ENCODE measurements at places on chromosomes 5 and 9. TPM values are rescaled to one million over a fixed set of nuclear protein-coding genes. Genes with fewer than 3 reads are reported as not detected.

The PFN3 gene
- not detected for total RNA-seq

The SMIM33 gene
- 2.1 TPM for total RNA-seq

The KIAA1958 gene
- total RNA-seq = 6.8 TPM

The PCDHB15 gene
- not detected for total RNA-seq

The CD274 gene
- 9.5 TPM for total RNA-seq

The EIF4E1B gene
- total RNA-seq = not detected

The THBS4 gene
- total RNA-seq = 0.25 TPM

The CCDC187 gene
- 0.08 TPM for total RNA-seq

The SLC36A2 gene
- total RNA-seq = not detected

The PNPLA7 gene
- 7.9 TPM for total RNA-seq

The ZNF879 gene
- total RNA-seq = 7.2 TPM

The PCDHB11 gene
- not detected for total RNA-seq

The GZMA gene
- total RNA-seq = 160 TPM

The GRIA1 gene
- total RNA-seq = not detected

The PAEP gene
- total RNA-seq = not detected
